Kidney (tissue), 22 donors: ENCODE measurements at places on chromosomes 7 and 10. TPM values are rescaled to one million over a fixed set of nuclear protein-coding genes. Genes with fewer than 3 reads are reported as not detected.

DNA sequence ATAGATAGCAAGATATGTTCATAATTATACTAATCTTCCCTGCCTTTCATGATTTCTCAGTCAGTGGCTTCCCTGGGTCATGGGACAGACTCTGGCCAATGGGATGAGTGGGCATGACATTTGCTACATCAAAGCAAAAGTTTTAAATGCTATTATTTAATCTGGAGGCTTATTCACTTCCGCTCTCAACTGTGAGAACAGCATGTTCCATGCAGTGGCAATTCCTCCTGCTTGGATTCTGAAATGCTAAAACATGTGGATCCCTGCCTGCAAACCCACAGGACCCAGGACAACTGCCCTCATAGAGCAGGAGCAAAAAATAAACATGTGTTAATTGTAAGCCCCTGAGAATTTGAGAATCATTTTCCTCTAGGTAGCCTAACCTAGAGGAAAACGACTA lies 1412.4 kb upstream of the CELF2 start:
- no peak overlapping the region for H3K27ac ChIP-seq
- H3K4me3 ChIP-seq, result no peak overlapping the region
- H3K4me1 ChIP-seq, result no peaks in the 10 kb centered on the region
- no peak for DNase-seq
- no peaks in the 10 kb centered on the region for H3K27me3 ChIP-seq

The DPYSL4 gene
- not detected for polyA plus RNA-seq

The LRRC18 gene
- not detected for polyA plus RNA-seq

DNA sequence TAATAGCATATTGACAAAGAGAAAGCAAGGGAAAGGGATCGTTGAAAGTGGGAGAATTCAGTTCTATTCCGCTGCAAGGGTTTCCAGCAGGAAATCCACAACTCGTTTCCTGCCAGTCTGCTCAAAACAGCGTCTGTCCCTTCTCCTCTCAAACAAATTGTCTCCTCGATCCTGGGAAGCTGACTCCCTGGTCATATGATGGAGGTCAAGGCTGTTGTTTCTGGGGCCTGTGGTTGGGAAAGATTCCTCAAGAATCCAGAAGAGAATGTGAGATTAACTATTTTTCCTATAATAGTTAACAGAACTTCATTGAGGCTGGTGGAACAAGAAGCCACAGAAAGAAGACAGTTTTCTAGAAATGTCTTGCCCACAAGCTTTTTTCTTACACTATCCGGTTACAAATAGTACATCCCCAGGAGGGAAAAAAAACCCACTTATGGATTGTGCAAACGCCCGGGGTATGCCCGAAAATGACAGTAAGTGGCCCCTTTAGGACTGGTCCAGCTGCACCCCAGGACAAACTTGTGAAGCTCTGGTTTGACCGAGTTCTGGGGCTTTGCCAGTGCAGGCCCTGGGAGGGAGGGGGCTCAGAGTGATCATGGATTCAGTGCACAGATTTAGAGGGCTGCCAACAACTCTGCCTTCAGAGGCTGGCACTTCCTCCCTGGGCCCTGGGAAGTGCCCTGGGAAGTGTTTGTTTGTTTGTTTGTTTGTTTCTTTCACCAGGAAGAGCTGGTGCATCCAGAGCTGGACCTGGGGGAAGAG lies 49.4 kb upstream of the CTBP2 start:
- no peaks in the 10 kb centered on the region for H3K27me3 ChIP-seq
- no peak overlapping the region for H3K4me3 ChIP-seq
- no peak overlapping the region for H3K27ac ChIP-seq
- no peaks in the 10 kb centered on the region for H3K36me3 ChIP-seq

DNA sequence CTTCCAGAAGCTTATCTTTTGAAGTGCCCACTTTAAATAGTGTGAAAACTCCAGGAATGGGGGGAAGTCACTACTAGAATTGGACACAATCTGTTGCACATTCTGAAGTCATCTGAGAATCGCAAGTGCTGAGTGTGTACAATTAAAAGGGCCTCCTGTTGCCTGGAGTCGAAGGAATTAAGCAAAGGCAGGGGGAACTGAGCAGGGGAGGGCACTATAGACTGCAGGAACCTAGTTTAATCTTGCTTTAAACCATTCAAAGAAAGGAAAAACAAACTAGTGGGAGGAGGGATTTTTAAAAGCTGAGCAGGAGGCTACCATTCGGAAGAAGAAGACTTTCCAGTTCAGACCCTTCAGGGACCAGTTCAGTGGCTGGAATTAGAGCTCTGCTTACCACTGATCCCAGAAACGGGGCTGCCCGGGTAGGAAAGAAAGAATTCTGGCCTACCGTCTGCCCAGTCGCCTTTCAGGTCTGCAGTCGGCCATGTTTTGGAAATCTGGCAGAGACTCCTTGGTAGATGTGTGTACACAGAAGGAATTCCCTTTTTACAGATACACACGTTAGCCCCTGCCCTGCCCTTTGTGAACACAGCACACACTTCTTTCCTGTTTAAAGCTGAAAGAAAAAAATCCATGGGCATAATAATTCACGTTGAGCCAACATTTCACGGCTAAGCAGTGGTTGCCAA lies 610.6 kb upstream of the FOXK1 start:
- H3K4me1 ChIP-seq, result no peaks in the 10 kb centered on the region
- H3K36me3 ChIP-seq, result no peaks in the 10 kb centered on the region
- H3K27me3 ChIP-seq, result no peaks in the 10 kb centered on the region
- DNase-seq, result peak; percentile 25

DNA sequence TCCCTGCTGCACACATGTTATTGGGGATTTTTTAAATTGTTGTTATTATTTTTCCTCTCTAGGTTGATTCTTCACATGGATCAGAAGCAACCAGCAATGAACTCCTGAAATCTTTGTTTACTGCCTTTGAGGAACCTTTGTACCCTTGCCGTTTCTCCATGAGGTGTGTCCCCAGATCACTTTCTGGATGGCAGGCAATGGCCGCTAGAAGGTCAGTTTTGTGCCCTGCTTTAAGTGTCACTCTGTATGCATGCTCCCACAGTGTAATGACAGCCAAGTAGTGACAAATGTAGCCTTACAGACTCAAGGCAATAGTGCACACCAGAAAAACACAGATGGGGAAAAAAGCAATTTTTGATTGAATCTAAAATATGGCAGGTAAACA lies 47.7 kb upstream of the NRP1 start:
- no peaks in the 10 kb centered on the region for H3K36me3 ChIP-seq
- no peak overlapping the region for H3K27ac ChIP-seq
- no peak for DNase-seq
- H3K27me3 ChIP-seq, result no peaks in the 10 kb centered on the region
- no peak overlapping the region for H3K4me3 ChIP-seq
- no peaks in the 10 kb centered on the region for H3K4me1 ChIP-seq

The ASIC3 gene
- polyA plus RNA-seq, result 3.1 TPM
